Vagina (tissue), 2 donors: ENCODE measurements at places on chromosomes 4 and X. TPM values are rescaled to one million over a fixed set of nuclear protein-coding genes. Genes with fewer than 3 reads are reported as not detected.

- DNase-seq: no peak
- no peaks in the 10 kb centered on the region for H3K36me3 ChIP-seq
- H3K4me1 ChIP-seq: no peaks in the 10 kb centered on the region
Observed at GRCh38 chr4:158962393-158962792, 140.5 kb upstream of the RAPGEF2 start.

The PCDH7 gene
- 23.1 TPM for total RNA-seq

DNA sequence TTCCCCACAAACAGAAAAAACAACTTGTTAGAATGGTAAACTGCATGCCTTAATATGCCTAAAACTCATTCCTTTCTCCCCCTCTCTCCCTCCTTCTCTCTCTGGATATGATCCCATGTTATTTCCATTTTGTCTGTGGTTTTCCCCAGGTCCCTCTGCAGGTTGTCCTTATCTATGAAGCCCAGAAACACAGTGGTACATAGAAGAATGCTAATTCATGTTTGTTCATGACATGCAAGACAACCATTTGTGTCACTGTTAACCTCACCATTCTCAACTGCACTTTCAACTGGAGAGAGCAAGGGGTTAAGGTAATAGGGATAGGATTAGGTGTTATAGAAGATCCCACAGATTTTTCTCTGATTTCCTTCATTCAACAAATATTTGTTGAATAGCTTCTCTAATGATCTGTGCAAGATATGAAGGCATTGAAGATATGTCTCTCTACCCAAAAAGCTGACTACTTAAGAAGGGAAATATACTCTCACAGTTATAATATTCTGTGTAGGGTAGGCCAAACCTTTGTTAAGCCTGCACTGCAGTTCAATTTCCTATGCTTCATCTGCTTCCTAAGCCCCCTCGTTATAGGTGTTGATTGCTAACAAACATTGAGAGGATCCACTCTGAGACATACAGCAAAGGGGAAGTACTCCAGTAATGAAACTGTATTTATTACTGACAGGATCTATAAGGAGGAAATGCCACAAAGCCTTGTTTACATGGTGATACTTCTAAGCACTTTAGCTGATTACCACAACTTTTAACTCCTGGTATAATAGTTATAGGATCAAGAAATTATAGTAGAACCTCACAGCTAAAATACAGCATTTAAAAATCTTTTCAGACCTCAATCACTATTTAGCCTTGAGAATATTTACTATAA is 96.1 kb downstream of the FRYL start:
- H3K27ac ChIP-seq: no peak overlapping the region
- H3K4me3 ChIP-seq: no peak overlapping the region
- no peaks in the 10 kb centered on the region for H3K4me1 ChIP-seq
- DNase-seq: no peak

GRCh38 chrX:19852014-19853005 is 35.1 kb downstream of the SH3KBP1 start:
- H3K4me3 ChIP-seq: no peak overlapping the region
- no peaks in the 10 kb centered on the region for H3K27me3 ChIP-seq
- H3K36me3 ChIP-seq: no peaks in the 10 kb centered on the region

DNA sequence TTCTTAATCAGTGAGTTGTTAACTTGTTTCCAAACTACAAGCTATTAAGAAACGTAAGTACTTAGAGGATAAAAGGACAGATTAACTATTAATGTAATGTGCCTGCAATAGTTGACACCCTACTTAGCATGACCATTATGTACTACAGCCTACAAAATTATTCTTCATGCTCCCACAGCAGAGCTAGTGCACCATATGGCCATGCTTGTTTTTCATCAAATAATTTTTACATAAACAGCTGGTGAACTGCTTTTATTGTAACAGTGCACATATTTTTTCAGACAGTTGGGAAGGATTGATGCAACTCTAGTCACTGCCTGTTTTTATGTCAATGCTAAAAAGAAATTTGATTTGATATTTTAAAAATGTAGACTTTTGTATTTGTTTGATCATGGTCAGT is 10.2 kb upstream of the MAGEB10 start:
- no peak overlapping the region for H3K4me3 ChIP-seq
- H3K27ac ChIP-seq: no peak overlapping the region
- no peaks in the 10 kb centered on the region for H3K36me3 ChIP-seq
- DNase-seq: no peak
- no peaks in the 10 kb centered on the region for H3K4me1 ChIP-seq
- no peaks in the 10 kb centered on the region for H3K27me3 ChIP-seq

DNA sequence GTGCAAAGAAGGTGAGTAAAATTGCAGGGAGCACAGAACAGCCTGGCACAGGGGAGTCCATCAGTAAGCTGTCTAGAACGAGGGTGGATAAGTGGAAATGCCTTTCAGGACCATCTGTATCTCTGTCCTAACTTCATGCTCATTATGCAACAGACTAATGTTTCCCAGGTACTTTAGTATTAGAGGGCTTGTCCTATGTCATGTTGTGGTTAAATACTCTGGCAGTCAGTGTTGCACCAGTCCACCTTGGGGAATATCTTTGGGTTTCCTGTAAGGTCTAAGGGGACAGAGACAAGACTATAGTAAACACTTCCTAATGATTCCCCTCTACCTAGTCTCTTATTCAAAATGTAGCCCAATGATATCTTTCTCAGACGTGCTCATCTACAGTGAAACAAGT is 21.3 kb downstream of the NOCT start:
- H3K27me3 ChIP-seq: no peaks in the 10 kb centered on the region
- no peaks in the 10 kb centered on the region for H3K4me1 ChIP-seq
- H3K27ac ChIP-seq: no peak overlapping the region
- no peaks in the 10 kb centered on the region for H3K36me3 ChIP-seq

- H3K27ac ChIP-seq: no peak overlapping the region
- H3K27me3 ChIP-seq: no peaks in the 10 kb centered on the region
- no peaks in the 10 kb centered on the region for H3K36me3 ChIP-seq
- no peaks in the 10 kb centered on the region for H3K4me1 ChIP-seq
- H3K4me3 ChIP-seq: no peak overlapping the region
- DNase-seq: no peak
Observed at GRCh38 chr4:157514711-157515110, 294.2 kb downstream of the GRIA2 start.

- no peak overlapping the region for H3K27ac ChIP-seq
- H3K27me3 ChIP-seq: no peaks in the 10 kb centered on the region
- H3K4me3 ChIP-seq: no peak overlapping the region
Observed at GRCh38 chr4:187449702-187450101, 545.9 kb upstream of the ZFP42 start.

The SRPK3 gene
- 0.25 TPM for total RNA-seq

- peaks cover 13% of the 10 kb centered on the region for H3K36me3 ChIP-seq
- H3K27ac ChIP-seq: no peak overlapping the region
- H3K4me3 ChIP-seq: no peak overlapping the region
- no peaks in the 10 kb centered on the region for H3K27me3 ChIP-seq
Observed at GRCh38 chr4:55989766-55990165, 41.0 kb downstream of the CEP135 start.

GRCh38 chr4:24885342-24885741 is 27.5 kb downstream of the CCDC149 start:
- no peaks in the 10 kb centered on the region for H3K4me1 ChIP-seq
- DNase-seq: no peak
- no peaks in the 10 kb centered on the region for H3K27me3 ChIP-seq
- H3K4me3 ChIP-seq: no peak overlapping the region

The CLGN gene
- not detected for total RNA-seq

GRCh38 chr4:140439644-140440142 is 12.2 kb upstream of the CLGN start:
- H3K27me3 ChIP-seq: no peaks in the 10 kb centered on the region
- H3K4me1 ChIP-seq: no peaks in the 10 kb centered on the region
- no peak for DNase-seq

The HSFX2 gene
- total RNA-seq: not detected

The PRKG2 gene
- total RNA-seq: 0.49 TPM

DNA sequence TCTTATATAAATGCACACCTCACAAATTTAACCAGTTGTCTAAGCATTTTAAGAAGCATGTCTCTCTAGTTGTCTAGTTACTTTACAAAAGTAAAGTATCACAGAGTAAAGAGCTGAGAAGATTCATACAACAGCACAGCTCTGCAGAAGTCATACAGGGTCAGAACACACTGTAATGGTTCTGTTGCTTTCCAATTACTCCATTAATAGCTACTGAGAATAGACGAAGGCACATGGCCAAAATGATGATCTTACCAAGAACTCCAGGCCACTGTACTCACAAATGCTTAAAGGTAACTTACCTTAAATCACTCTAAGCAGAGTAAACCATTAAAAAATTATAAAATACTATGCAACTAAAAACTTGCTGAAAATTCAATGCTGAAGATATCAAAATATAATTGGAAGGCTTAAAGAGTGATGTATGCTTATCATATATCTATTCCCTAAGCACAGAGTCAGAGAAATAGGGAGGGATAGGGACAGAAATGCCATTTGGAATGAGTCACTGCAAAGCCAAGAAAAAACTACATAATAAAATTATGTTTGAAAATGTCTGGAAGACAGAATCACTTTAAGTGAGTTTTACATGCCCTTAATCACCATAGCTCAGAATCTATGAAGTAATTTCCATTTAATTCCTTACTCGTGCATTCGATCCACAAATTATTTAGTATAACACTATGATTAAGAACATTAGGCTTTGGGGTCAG is 71.0 kb downstream of the DDX60L start:
- peak overlapping the region; percentile 17 for H3K27ac ChIP-seq
- H3K4me1 ChIP-seq: no peaks in the 10 kb centered on the region
- H3K4me3 ChIP-seq: no peak overlapping the region
- DNase-seq: no peak
- H3K27me3 ChIP-seq: no peaks in the 10 kb centered on the region
- H3K36me3 ChIP-seq: no peaks in the 10 kb centered on the region

- no peaks in the 10 kb centered on the region for H3K27me3 ChIP-seq
- no peak for DNase-seq
- no peak overlapping the region for H3K27ac ChIP-seq
- peaks cover 36% of the 10 kb centered on the region for H3K4me1 ChIP-seq
Observed at GRCh38 chr4:145505995-145506394, 24.3 kb downstream of the SMAD1 start.

DNA sequence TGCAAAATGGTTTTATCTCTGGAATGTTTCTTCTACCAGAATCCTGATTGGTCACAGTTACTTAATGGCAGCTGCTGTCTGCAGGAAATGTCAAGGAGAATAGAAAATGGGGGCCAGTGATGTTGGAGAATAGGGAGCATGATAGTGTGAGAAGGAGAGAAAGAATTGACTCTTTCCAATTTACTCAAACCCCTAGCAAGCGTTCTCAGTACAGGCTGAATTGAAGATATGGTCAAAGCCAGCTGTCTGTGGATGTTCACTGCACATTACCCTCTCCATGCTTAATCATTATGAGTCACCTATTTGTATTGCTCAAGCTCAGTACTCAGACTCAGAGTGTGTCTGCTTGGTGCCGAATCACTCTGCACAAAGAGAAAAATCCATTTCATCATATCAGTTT is 57.8 kb upstream of the FAM47B start:
- no peak overlapping the region for H3K4me3 ChIP-seq
- no peaks in the 10 kb centered on the region for H3K4me1 ChIP-seq
- H3K27me3 ChIP-seq: no peaks in the 10 kb centered on the region
- DNase-seq: no peak
- no peaks in the 10 kb centered on the region for H3K36me3 ChIP-seq

DNA sequence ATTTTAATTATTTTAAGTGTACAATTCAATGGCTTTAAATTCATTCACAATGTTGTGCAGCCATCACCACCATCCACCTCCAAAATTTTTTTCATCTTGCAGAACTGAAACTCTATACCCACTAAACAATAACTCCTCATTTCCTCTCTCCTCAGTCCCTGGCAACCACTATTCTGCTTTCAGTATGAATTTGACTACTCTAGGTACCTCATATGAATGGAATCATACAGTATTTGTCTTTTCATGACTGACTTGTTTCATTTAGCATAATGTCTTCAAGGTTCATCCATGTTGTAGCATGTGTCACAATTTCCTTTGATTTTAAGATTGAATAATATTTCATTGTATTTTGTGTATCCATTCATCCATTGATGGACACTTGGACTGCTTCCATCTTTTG is 46.9 kb downstream of the KIF4A start:
- no peak for DNase-seq
- H3K27ac ChIP-seq: no peak overlapping the region
- no peaks in the 10 kb centered on the region for H3K36me3 ChIP-seq
- H3K27me3 ChIP-seq: no peaks in the 10 kb centered on the region

DNA sequence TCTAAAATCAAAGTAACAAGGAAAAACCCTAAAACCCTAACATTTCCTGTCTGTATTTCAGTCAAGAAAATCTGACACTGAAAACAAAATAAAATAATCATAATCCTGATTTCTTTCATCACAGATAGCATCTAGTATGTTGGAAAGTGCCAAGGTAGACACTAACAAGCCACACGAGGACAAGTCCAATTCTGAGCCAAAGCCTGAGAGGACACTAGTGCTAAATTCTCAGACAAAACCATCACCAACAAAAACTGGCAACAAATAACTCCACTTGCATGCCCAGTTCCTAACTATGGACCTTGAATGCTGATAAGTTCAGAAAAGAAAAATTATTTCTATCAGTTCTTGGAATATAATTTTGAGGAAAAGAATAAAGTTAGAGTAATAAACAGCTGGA is 113.7 kb downstream of the MANBA start:
- H3K27ac ChIP-seq: no peak overlapping the region
- no peaks in the 10 kb centered on the region for H3K4me1 ChIP-seq
- no peaks in the 10 kb centered on the region for H3K27me3 ChIP-seq
- DNase-seq: no peak
- H3K4me3 ChIP-seq: no peak overlapping the region

The FRMD7 gene
- total RNA-seq: not detected

The MAGIX gene
- total RNA-seq: 2.2 TPM

The TENM3 gene
- 11.0 TPM for total RNA-seq

DNA sequence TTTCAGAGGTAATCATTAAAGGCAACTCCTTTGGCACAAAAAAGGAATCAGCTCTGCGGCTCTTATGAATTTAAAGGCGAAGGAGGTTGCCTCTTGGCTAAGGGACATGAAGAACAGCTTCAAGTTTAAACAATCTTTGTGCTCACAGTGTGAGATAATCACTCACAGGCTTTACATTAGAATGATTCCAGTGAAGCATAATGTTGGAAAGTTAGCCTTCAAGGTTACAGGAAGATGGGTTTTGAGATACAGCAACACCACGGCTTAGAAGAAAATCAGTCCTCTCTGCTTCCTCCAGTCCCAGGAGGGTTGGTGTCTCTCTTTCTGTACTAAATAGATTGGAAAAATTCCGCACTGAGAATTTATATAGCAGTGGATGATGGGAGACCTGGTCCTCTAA is 11.6 kb upstream of the SCD5 start:
- no peaks in the 10 kb centered on the region for H3K4me1 ChIP-seq
- no peak overlapping the region for H3K27ac ChIP-seq
- no peak overlapping the region for H3K4me3 ChIP-seq
- DNase-seq: no peak

The FAM241A gene
- total RNA-seq: 3.4 TPM

The PPEF2 gene
- total RNA-seq: not detected

The TMSB15C gene
- total RNA-seq: 4.7 TPM
